ENCODE measurements at places on chromosomes 6 and 20.

GRCh38 chr6:157552081-157552747 lies 171.2 kb downstream of the ZDHHC14 start:
- DNase-seq: no peak

DNA sequence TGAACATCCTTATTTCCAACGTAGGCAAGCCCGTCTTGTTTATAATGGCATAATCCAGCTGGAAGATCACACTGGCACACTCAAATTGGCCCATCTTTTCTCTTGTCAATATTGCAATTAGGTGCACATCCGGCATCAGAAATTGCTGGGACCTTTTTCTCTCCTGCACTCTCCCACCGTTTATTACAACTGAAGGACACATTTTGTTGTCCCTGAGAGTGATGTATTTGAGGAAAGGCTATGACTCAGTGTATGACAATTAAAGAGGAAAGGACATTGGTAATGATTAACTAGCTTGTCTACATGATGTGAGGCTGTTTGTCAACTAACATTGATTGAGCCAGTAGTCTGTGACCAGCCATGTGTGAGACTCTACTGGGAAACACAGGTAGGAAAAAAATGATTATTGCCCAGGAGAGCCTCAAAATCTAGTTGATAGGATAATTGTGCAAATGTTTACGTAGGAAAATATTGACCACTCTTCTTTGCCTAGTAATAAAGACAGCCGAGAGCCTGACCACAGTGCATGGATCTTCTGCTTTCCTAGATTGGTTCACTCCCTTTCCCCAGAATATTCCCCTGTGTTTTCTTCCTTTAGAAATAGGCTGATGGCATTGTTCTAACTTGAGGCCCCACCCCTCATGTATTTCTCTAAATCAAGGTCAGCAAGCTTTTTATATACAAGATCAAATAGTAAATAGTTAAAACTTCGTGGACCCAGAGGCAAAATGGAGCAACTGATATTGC lies 230.0 kb upstream of the BTBD3 start:
- DNase-seq: no peak

GRCh38 chr6:42402184-42402583 lies 49.5 kb downstream of the TRERF1 start:
- peak; percentile 36 for DNase-seq

- DNase-seq: no peak
Measured at GRCh38 chr6:131362070-131362469, 211.0 kb upstream of the ARG1 start.

GRCh38 chr20:63833776-63834490 lies 2.9 kb upstream of the ZBTB46 start:
- DNase-seq: no peak

- no peak for DNase-seq
Measured at GRCh38 chr6:163496205-163496604, 81.7 kb downstream of the QKI start.
